ENCODE measurements at places on chromosomes 11 and 22.

DNA sequence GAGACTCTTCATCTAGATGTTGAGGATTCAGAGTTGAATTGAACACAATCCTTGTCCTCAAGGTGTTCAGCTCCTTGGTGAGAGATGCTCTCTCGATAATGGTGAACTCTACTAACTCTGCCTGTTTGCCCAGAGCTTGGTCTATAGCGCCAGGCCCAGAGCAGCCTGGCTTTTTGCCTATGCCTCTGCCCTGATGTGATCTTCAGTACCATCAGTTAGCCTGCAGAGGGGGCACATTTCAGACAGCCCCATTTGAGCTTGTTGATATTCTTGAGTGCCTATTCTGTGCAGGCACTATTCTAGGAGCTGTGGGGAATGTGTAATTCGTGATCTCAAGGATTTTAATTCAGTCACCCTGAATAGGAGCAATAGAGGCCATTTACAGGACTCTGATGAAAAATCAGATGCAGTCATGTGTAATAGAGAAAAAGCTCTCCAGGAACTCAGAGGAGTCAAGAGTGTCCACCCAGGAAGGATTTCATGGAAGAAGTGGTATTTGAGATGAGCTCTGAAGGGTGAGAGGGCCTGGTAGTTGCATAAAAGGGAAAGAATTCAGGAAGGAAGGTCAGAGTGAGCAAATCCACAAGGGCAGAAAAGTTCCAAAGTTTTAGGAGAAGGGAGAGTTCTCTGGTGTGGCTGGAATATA is 19.3 kb downstream of the GTPBP1 start:
- DNase-seq = no peak

- DNase-seq = no peak
These were observed 118.7 kb downstream of the C11orf58 start for GRCh38 chr11:16857186-16857585.

GRCh38 chr22:28594076-28594796 is 85.4 kb downstream of the TTC28 start:
- DNase-seq = no peak

GRCh38 chr11:34104680-34105078 is 750 bp upstream of the NAT10 start:
- no peak for DNase-seq

- no peak for DNase-seq
These were observed 15.3 kb downstream of the PTPN5 start for GRCh38 chr11:18776324-18776723.

- DNase-seq = no peak
These were observed 89.5 kb downstream of the WNT7B start for GRCh38 chr22:45887202-45888131.

GRCh38 chr11:27161071-27161470 is 120.5 kb downstream of the BBOX1 start:
- DNase-seq = no peak

GRCh38 chr22:24819911-24820461 is 14.0 kb downstream of the SGSM1 start:
- DNase-seq = peak; percentile 93

GRCh38 chr11:24932110-24933000 is 435.5 kb downstream of the LUZP2 start:
- DNase-seq = no peak

DNA sequence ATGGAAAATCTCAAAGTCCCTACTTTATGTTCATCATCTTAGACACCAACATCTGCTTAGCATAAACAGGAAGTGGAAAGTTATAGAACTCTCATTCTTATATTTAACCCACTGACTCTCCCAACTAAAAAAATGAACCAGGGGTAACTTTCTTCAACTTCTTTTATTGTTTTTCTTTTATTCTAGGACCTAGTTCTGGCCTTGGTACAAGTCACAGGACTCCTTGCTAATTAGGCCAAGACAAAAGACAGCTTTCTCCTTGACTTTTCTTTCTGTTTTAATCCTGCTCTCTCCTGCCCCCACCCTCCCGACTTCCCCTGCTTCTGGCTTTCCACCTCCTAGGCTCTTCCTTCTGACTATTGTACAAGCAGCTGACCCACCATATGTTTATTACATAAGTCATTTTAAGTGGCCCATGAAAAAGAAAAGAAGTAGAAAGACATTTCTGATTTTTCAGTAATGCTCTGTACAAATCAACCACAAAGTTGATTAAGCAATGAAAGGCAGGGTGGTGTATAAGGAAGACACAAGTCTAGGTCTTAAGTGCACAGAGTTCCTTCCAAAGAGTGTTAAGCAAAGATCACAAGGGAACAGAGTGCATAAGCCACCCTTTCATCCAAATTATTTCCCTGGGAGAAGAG is 18.3 kb downstream of the JAML start:
- DNase-seq = no peak

DNA sequence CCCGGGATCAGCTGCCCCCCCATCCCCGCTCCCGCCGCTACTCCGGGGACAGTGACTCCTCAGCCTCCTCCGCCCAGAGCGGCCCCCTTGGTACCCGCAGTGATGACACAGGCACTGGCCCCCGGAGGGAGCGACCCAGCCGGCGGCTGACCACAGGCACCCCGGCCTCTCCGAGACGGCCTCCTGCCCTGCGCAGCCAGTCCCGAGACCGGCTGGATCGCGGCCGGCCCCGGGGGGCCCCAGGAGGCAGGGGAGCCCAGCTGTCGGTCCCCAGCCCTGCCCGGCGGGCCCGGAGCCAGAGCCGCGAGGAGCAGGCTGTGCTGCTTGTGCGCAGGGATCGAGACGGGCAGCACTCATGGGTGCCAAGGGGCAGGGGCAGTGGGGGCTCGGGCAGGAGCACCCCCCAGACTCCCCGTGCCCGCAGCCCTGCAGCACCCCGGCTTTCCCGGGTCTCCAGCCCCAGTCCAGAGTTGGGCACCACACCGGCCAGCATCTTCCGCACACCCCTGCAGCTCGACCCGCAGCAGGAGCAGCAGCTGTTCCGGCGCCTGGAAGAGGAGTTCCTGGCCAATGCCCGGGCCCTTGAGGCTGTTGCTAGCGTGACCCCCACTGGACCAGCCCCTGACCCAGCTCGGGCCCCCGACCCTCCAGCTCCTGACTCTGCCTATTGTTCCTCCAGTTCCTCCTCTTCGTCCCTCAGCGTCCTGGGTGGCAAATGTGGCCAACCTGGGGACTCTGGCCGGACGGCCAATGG is 3.9 kb downstream of the RASL10A start:
- DNase-seq = no peak

DNA sequence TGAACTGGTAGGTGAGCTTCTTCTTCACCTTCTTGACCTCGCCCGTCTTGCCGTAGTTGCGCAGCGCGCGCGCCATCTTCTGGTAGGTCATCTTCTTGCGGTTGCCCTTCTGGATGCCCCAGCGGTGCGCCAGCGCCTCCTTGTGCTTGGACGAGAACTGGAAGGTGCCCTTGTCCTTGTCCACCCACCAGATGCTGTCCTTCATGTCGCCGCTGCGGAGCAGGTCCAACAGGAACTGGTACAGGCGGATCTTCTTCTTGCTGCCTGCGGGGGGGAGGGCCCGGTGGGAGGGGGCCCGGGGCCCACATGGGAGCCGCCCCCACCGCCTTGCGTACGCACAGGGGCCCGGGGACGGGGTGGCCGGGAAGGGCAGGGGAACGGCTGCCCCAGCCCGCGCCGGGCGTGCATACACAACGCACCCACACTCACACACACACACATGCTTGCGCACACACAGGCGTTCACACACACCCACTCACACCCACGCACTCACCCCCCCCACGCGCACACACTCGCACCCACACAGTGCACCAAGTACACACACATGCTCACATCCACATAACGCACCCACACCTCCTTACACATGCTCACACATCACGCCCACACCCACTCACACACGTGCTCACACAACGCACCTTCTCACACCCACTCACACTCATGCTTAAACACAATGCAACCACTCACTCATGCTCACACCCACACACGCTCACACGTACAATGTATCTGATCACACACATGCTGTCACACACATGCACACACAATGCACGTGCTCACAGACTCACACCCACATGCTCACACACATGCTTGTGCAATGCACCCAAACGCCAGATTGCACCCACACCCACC is 3.0 kb upstream of the MYBPC3 start:
- DNase-seq = peak; percentile 87

DNA sequence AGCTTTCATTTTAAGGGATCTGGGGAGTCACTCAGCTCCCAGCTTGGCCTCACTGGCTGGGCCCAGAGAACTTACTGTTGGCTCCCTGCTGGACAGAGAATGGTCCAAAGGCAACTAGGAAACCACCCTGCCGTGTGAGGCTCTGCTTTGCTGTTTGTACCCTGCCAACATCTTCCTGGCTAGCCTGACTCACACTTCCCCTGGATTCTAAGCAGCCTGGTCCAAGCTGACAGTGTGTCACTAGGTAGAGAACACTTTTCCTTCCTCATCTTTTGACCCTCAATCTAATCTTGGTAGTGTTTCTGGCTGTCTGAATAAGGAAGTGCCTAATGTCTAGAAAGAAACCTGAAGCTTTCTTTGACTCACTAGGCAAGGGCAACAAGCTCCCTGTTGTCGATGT is 76.7 kb downstream of the FAR1 start:
- DNase-seq = no peak

GRCh38 chr11:31477528-31478222 is 31.7 kb downstream of the IMMP1L start:
- no peak for DNase-seq

DNA sequence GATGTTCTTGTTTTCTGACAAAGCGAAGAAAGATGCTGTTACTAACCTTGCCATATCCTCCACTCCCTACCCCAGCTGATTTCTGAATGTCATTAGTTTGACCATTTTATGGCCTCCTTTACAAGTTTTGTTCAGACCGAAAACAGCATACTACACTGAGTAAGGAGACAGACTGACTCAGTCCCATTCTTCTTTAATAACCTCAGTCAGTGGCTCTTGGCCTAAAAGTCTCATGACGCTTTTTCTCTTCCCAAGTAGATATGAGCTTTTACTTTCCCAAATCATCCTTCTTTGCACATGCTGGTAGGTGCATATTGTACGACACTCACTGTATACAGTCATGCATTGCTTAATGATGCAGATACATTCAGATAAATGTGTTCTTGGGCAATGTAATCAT is 8.0 kb upstream of the FIBIN start:
- DNase-seq = no peak

DNA sequence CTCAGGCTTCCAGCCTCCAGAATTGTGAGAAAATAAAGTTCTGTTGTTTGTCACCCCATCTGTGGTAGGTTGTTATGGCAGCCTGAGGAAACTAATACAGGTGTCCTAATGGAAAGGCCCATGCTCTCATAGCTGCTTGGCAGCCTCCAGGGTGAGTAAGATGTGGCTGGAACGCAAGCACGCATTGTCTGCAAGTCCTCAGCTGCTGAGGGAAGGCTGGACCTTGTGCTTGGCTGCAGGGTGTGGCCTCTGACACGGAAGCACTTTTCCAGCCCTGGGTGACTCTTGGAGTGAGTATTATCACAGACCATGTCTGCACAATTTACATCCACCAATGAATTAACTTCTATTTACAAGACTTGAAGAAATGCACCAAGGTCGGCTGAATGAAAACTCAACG is 44.4 kb upstream of the BARX2 start:
- no peak for DNase-seq

GRCh38 chr11:122137078-122137793 is 21.2 kb upstream of the BLID start:
- DNase-seq = no peak

DNA sequence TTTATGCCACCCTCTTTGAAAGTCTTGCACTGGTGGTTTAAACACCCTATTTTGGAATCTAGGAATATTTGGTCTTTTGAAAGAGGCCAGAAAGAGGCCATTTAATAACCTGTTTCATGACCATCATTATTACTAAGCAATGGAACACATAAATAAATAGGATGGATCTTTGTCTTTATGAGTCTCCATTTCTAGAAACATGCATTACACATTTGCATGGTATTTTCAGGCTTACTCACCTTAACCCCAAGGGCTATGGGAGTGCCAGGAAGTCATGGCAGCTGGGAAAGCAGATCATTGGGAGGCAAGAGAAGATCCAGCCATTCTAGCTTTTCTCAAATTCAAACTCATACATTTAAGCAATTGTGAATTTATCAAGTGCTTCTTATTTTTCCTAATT is 185.8 kb upstream of the POU2AF2 start:
- DNase-seq = no peak

DNA sequence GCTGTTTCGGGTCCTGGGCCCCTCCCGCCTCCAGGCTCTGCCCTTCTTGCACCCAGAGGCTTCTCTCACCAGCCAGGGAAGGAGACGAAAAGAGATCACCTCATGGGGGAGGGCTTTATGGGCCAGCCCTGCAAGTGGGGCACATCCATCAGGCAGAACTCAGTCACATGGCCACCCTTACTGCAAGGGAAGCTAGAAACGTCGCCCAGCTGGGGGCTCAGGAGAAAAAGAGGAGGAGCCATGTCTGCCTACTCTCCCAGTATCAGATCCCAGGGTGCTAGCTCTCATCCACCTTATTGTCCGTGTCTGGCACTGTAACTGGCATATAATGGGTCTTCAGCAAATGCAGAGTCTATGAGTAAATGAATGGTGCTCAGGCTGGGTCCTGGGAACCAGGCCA is 24.2 kb downstream of the MFNG start:
- peak; percentile 77 for DNase-seq

- no peak for DNase-seq
These were observed 31.2 kb upstream of the MUC5AC start for GRCh38 chr11:1126491-1126926.

DNA sequence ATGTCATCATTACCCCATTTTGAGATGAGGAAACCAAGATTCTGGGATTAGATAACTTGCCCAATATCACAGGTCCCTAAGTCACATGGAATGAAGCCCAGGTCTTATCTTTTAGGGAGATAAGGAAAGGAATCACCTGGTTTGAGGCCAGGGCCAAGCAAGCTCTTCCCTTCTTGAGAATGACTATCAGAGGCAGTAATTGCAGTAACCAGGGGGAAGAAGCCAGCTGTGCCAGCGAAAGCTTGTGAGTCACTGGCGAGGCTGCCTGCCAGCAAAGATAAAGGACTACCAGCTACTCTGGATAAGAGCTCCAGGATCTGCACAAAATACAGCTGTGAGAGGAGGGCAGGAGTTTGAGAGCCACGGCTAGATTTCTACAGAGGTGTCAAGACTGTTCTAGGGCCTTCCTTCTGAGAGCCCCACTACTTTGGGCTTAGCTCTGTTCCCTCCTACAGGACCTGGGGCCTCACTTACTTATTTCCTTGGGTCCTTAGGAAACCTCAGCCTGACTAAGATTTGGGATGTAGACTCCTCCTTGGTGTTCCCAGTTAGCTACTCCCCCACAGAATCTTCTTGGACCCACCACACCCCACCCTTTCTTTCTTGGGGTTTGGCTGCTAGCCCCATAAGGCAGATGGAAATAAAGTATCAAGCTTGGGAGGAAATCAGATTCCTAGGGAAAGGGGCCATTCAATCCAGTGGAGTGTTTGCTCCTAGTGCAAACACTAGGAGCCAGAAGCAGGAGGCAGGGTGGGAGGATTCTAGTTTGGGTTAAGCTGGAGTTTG is 9.7 kb upstream of the CCKBR start:
- no peak for DNase-seq

DNA sequence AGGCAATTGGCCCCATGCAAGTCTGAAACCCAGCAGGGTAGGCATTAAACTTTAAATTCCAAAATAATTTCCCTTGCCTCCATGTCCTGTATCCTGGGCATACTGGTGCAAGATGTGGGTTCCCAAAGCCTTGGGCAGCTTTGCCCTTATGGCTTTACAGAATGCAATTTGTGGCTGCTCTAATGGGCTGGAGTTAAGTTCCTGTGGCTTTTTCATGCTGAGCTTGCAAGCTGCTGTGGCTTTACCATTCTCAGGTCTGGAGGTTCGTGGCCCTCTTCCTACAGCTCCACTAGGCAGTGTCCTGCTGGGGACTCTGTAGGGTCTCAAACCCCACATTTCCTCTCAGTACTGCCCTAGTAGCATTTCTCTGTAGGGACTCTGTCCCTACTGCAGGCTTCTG is 15.0 kb upstream of the BIRC3 start:
- no peak for DNase-seq
